ENCODE measurements at places on chromosomes 7 and 10.

GRCh38 chr7:132691201-132691600, 114.9 kb upstream of the PLXNA4 start:
- DNase-seq, result no peak

DNA sequence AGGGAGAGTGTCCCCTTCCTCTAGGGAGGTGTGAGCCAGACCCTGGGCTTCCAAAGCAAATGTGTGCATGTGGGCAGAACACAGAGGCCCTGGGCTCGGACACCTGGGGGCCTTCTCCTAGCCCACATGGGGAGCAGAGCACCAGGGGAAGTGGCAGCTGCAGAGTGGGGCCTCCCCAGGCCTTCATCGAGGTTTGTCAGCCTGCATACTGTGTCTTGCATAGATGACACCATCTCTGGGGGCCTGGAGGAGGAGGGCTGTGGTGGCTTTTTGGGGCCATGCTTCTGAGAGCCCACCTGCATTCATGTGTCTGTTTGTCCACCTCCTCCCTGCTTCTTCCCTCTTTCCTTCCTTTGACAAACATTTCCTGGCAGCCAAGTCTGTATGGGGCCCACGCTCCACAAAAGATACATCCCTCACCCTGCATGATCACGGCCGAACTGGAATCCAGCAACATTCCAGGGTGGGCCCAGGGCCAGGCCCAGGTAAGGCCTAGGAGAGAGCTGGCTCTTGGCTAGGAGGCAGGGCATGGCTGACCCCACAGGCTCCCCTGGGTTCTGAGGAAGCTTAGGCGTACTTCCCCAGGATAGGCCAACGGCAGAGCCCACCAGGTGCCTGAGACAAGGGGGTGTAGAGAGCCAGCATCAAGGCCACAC, 79.2 kb downstream of the ZMIZ1 start:
- no peak for DNase-seq

GRCh38 chr7:133484086-133484485, 231.2 kb downstream of the EXOC4 start:
- no peak for DNase-seq

- no peak for DNase-seq
These were observed 579 bp downstream of the IDI1 start for GRCh38 chr10:1048349-1048731.

- DNase-seq, result no peak
These were observed 226.5 kb upstream of the TMEM72 start for GRCh38 chr10:44684661-44685060.

DNA sequence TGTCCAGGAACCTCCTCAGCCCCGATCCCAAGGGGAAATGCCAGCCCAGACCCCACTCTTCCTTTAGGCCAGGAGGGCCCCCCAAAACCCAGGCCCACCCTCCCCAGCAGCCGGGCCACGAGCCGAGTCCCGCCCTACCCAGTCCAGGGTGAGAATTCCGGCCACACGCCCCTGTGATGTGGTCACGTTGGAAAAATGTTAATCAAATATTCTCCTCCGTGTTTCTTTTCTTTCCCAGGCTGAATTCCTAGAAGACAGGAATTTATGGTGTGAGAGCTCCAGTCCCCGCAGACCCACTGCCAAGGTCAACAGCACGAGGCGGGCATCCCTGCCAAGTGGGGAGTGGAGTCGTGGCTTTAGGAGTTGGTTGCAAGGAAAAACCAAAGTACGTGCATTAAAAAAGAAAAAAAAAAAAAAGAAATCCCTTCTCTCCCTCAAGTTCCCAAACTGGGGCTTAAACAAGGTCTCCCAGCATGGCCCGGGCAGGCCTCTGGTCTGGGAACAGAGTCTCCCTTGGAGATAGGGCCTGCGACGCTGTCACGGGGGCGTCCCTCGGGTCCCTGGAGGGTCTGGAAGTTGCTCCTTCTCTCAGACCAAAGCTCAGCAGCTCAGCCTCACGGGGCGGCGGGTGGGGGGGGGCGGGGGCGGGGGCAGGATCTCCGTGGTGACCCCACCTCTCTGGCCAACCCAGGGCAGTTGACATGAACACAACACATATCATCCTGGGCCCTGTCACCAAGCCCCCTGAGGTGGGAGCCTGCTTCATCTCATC, 28.1 kb upstream of the ELN start:
- no peak for DNase-seq

- no peak for DNase-seq
These were observed 15.8 kb downstream of the C10orf71 start for GRCh38 chr10:49314806-49315205.

GRCh38 chr7:22911889-22912288, 89.2 kb upstream of the TOMM7 start:
- no peak for DNase-seq

DNA sequence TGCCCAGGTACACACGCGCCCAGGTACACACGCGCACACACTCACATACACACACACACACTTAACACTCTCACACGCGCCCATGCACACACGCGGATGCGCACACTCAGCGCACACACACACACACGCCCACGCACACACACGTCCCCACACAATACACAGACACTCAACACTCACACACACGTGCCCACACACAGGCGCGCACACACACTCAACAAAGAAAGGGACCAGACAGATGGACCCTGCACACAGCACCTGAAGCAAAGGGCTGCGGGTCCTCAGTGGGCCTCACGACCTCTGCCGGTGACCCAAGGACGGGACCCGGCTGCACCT, 257.4 kb downstream of the ZMYND11 start:
- no peak for DNase-seq

DNA sequence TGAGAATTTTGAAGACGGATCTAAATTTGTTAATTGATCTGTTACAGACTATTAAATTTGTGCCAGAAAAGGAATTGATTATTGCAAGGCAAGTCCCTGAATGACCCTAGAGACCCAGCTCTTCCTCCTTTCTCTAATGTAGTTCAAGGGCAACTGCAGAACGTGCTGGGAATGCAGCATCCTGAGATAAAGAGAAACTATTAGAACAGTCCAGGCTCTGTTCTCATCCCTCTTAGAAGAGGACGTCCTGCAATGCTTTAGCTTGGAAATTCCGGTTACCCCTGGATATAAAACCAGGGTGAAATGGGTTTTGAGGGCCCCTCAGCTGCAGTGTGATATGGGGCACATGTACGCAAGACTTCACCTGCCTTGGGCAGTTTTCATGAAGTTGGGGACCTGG, 67.3 kb downstream of the PTN start:
- no peak for DNase-seq

- DNase-seq, result no peak
These were observed 179.5 kb upstream of the AKR1E2 start for GRCh38 chr10:4646547-4646946.

GRCh38 chr10:73910401-73910763, 550 bp upstream of the PLAU start:
- peak; percentile 75 for DNase-seq

DNA sequence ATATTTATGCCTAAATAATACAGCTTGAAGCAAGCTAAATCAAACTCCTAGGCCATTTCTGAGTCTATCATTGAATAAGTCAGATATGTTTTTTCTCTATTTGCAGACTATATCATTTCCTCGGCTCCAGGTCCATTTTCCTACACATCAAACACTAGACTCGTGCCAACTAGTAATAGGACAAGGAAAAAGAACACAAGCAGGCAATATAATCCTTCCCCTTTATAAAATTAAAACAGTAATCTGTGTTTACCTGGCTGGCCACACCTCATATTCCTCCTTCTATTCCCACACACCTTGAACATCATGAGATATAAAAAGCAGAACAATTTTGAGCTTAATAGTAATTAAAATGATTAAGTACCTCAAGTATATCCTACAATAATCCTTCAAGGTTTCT, 325.7 kb downstream of the TFEC start:
- DNase-seq, result no peak

DNA sequence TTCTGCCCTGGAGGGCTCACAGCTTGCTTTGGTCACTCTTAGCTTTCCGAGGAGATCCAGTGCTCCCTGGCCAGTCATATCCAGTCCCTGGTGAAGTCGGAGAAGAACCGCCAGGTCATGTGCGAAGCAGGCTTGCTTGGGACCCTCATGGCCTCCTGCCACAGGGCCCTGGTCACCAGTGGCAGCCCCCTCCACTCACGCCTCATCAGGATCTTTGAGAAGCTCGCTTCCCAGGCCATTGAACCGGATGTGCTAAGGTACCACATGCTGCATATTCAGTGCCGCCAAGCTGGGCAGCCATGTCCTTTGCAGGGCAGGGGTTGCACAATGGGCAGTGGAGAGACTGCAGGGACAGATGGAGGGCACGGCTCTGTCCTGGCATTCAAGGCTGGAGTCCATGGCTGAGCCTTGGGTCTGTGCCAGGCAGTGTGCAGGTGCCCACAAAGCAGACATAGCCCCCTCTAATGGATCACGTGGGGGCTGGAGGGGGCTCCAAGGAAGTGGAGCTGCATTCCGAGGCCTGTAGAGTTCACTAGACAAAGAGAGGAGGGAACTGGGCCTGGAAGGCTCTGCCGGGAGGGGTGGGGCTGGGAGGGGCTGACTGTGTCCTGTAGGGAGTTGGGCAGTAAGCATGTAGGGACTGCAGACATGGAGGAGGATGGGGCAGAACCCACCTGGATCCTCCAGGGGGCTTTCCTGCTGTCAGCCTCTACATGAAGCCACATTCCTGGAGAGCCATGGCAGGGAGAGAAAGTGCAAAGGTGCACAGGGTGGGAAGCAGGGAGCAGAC, 89.9 kb downstream of the WDFY4 start:
- no peak for DNase-seq

DNA sequence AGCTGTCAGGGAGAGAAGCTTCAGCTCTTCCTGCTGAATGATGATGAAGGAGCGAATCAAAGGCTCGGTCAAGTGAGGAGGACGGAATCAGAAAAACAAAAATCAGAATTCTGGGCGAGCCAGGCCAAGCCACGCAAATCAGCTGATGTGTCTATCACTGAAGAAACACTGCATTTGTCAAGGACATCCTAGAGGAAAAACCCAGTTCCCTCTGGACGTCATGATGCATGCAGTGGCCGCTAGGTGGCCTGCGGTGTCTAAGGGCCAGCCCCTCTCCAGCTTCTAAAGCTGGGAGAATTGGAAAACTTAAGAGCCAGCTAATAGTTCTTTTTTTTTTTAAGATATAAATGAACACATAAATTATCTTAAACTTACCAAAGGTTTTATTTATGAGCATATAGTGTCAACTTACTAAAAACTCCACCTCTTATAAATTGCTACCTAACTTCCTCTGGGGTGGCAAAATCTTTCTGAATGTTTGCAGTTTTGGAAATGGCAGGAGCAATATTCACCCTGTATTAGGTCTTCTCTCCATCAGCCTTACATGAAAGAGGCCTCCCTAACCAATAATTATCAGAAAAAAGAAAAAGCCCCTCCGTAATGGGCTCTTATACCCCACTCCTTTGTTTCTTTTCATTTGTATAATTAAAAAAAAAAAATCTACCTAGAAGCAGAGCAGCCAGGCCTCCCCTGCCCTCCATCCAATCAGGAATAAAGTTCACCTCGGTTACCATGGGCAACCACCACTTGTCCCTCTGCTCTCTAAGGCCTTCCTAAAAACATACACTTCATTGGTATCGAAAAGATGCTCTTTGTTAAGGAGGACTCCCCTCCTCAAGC, 186.8 kb downstream of the USP6NL start:
- DNase-seq, result peak; percentile 76

GRCh38 chr10:79237454-79238157, 109.7 kb upstream of the PPIF start:
- DNase-seq, result no peak

DNA sequence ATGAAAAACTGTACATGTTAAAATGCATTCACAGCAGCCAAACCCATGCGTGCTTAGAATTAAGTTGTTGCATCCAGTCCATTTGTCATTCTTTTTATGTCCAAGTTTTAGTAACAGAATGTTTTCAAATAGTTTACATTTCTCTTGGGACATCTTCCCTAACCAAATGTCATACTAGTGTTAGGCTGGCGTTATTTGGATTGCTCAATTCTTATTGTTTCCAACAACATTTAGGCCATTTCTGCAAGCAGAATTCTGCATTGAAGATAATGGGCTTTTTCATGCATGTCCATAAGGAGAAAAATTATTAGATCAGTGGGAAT, 203.0 kb downstream of the HIBADH start:
- no peak for DNase-seq

GRCh38 chr10:65846541-65846940, 1079.3 kb upstream of the LRRTM3 start:
- DNase-seq, result no peak

DNA sequence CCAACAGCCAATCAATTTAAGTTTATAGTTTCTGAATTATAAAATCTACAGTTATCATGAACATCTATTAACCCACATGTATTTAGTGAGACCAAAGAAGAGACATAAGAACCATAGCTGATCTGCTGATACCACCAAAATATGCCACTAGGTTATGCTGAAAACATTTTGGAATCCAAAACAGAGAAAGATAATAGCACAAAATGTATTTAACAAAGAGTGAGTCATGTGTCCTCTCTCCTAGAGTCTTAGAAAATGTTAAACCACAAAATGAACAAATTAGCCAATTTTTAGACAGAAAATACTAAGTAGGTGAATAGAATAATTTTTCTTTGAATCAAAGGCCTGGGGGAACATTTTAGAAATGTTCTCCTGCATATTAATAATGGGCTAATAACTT, 527.5 kb downstream of the GPAM start:
- no peak for DNase-seq

DNA sequence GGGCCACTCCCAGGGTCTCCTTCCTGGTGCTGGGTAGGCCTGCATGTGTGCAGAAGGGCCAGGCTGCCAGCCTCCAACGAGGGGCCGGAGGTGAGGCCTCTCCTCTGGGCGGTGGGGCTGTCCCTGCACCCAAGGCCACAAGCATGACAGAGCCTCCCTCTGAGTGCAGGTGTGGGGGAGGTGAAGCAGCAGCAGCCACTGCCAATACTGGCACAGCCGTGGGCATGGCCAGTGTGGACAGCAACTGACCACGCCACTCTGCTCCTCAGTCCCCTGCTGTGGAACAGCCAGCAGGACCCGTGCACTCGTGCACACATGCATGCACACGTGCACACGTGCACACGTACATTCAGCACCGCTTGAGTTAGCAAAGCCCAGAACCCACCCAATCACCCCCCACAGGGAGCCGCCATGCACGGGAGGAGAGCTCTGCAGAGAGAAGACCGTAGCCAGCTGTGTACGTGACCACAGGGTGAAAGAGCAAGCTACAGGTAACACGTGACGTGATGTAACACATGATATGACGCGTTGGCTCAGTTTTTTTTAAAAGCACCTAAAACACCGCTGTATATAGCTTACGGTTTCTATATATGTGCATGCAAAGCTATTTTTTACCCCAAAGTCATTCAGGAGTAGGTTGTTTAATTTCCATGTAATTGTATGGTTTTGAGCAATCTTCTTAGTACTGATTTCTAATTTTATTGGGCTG, 23.1 kb downstream of the PAPOLB start:
- DNase-seq, result no peak

DNA sequence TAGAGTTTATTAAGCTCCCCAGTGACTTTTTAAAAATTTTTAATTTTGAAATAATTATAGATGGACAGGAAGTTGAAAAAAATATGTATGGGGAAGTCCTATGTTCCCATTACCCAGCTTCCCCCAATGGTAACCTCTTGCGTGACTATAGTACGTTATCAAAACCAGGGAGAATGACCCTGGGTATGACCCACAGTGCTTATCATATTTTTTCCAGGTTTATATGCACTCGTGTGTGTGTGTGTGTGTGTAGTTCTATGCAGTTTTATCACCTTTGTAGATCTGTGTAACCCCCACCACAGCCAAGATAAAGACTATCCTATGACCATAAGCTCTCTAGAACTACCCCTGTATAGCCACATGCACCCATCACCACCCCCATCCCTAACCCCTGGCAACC, 72.8 kb downstream of the TBXAS1 start:
- DNase-seq, result no peak

Measured in Karpas-422 (cell line).